ENCODE measurements at places on chromosomes 1 and 21. TPM values are rescaled to one million over a fixed set of nuclear protein-coding genes. Genes with fewer than 3 reads are reported as not detected.

- DNase-seq, result no peak
These were observed 59.7 kb downstream of the LMO4 start for GRCh38 chr1:87388411-87388810.

GRCh38 chr1:94362466-94363058 lies 55.6 kb upstream of the ABCD3 start:
- DNase-seq, result no peak

DNA sequence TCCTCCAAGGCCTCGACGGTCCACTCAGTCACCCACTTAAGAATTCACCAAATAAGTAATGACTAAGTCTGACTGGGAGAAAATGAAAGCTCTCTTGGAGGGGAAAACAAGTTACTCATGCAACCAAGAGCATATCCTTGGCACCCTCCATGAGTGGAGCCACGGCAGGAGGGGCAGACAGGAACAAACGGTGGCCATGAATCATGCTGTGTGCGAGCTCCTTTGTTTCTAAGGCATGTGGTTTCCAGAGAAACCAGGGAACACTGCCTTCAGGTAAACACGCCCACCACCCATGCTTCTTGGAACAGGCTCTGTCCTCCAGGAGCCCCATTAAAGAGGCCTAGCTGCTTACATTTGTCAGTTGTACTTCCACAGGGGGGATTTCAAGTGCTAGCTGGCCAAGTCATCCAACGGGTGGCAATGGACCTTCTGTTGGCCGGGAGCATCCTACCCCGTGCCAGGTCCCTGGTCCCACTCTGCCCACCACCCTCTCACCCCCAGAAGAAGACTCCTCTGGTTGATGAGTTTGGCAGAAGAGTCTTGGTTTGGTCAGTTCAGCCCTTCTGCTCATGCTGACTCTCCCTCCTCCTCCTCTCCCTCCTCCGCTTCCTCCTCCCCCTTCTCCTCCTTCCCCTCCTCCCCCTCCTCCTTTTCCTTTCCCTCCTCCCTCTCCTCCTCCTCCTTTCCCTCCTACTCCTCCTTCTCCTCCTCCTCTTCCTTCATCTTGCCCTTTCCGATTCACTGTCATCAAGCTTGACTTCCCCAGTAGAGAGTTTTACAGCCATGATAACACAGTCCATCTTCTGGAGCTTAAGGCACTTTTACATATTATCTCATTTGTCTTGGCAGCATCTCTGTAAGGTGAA lies 107.6 kb downstream of the CCDC185 start:
- no peak for DNase-seq

DNA sequence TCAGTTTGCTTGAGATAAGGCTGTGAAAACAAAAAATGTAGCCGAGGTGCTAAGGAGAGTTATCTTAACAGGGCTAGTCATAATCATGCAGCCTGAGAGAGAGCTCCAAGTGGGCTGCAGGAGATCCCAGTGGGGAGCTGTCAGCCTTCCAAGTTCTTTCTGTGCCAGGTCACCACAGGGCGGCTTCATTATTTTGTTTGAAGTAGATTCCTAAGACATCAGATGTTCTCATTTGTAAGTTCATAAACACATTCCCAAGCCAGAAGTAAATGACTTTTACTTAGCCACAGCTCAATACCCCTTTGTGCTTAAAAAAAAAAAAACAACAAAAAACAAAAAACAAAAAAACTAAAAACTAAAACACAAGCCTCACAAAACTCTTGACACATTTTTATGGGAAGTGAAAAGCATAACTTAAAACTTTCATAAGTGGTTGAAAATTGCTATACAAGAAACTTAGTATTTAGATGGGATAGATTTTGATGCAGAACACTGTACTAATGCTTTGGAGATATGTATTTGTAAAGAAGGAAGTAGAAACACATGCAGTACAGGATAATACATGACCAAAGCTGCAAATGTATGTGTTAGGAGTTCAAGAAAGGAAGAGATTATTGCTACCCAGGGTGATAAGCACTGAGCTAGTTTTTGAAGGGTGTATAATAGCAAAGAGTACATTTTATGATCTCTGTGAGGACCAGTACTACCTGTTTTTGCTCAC lies 8.6 kb downstream of the CDC14A start:
- no peak for DNase-seq

- no peak for DNase-seq
These were observed 12.6 kb downstream of the ELF3 start for GRCh38 chr1:202023001-202023433.

The KIF21B gene
- 0.65 TPM for total RNA-seq

The GJA8 gene
- not detected for total RNA-seq

The SOAT1 gene
- total RNA-seq, result 14.6 TPM
